Activated naive CD8-positive, alpha-beta T cell treated with anti-CD3 and anti-CD28 coated beads, Interleukin-2, amount 10 ng/mL, durations not matched to agents 7 days and 5 days (primary cell): ENCODE measurements at places on chromosomes 7 and 10. TPM values are rescaled to one million over a fixed set of nuclear protein-coding genes. Genes with fewer than 3 reads are reported as not detected.

The RBP3 gene
- total RNA-seq, result not detected

The NOD1 gene
- 28.2 TPM for total RNA-seq

The SPDYE6 gene
- not detected for total RNA-seq

The CLIP2 gene
- total RNA-seq, result 3.8 TPM

The AGAP9 gene
- total RNA-seq, result 4.3 TPM

The CDNF gene
- total RNA-seq, result 1.0 TPM

- H3K27ac ChIP-seq, result no peak overlapping the region
- H3K4me3 ChIP-seq, result no peak overlapping the region
- no peak for DNase-seq
These were observed 128.9 kb downstream of the ZNF365 start for GRCh38 chr10:62502995-62503613.

DNA sequence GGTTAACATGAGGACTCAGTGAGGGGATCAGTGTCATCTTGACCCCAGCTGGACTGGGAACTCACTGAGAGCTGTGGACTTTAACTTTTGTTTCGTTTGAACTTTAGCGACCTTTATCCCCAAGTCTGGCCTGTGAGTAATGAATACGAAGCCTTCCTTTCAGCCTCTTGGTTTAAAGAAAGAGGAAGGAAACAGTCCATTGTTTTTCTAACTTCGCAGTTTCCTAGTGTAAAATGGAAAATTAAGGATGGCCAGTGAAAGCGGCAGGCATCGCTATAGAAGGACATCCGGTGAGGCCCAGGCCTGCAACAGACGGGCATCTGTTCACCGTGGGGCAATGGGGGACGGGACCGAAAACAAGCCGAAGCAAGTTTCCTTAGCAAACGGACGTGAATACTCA lies 44.1 kb upstream of the ADO start:
- no peak for DNase-seq
- peaks cover 19% of the 10 kb centered on the region for H3K4me1 ChIP-seq
- peaks cover 3% of the 10 kb centered on the region for H3K27me3 ChIP-seq
- no peak overlapping the region for H3K4me3 ChIP-seq
- H3K36me3 ChIP-seq, result no peaks in the 10 kb centered on the region

- no peaks in the 10 kb centered on the region for H3K27me3 ChIP-seq
- no peak overlapping the region for H3K4me3 ChIP-seq
- H3K27ac ChIP-seq, result no peak overlapping the region
These were observed 45.1 kb downstream of the ZNF503 start for GRCh38 chr10:75356484-75356883.

DNA sequence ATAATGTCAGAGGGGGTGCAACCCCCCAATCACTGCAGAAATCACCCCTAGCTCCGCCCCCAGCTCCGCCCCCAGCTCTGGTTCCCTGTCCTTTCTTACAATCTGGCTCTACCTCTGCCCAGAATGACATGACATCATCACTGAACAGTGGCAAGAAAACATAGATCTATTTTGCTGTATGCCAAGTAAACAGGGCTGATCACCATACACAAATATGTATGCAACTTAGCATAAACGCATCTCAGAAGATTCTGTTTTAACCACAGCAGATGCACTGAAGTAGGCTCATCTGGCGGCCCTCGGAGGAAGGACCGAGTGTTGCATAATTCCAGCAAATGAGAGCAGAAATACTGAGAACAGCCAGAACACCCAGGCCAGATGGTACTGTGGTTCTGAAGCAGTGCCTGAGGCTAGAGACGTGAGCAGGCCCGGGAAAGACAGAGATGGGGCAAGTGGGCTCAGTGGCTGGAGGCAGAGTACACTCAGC lies 293.3 kb upstream of the KLF14 start:
- H3K27ac ChIP-seq, result peak overlapping the region; percentile 59

- H3K36me3 ChIP-seq, result peaks cover 33% of the 10 kb centered on the region
- no peak for DNase-seq
- H3K27me3 ChIP-seq, result no peaks in the 10 kb centered on the region
- no peak overlapping the region for H3K27ac ChIP-seq
- H3K4me1 ChIP-seq, result no peaks in the 10 kb centered on the region
- H3K4me3 ChIP-seq, result no peak overlapping the region
These were observed 52.0 kb downstream of the MINDY3 start for GRCh38 chr10:15808204-15808797.

GRCh38 chr7:102916881-102917280 lies 4.1 kb downstream of the LRRC17 start:
- H3K27ac ChIP-seq, result no peak overlapping the region
- no peak for DNase-seq
- H3K4me1 ChIP-seq, result peaks cover 5% of the 10 kb centered on the region
- H3K36me3 ChIP-seq, result no peaks in the 10 kb centered on the region
- H3K4me3 ChIP-seq, result no peak overlapping the region

DNA sequence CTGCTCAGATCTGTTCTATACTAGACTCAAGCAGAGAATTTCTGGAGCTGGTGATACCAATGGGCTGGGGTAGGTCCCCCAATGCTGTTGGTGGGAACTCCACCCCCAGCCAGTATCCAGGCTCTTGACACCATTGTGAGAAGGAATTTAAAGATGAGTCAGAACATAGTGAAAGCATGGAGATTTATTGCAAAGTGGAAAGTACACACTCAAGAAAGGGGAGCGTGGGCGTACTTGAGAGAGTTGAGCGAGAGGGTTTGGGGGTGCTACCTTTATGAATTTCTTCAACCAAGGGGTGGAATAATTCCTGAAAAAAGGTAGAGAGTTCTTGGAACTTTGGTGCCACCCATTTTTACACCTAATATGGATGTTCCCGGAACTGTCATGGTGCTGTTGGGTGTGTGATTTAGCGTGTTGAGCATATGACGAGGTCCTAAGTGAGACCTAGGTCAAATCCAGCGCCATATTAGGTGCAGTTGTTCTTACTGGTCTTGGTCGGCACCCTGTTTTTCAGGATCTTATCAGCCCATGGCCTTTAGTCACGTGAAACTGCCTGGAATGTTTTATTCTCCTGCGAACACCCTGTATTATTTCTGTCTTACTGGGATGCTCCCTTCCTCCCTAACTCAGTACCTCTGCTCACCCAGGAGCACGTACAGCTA lies 122.0 kb upstream of the AHR start:
- DNase-seq, result no peak
- H3K4me1 ChIP-seq, result peaks cover 2% of the 10 kb centered on the region
- H3K27ac ChIP-seq, result no peak overlapping the region
- H3K4me3 ChIP-seq, result no peak overlapping the region
- peaks cover 8% of the 10 kb centered on the region for H3K36me3 ChIP-seq

DNA sequence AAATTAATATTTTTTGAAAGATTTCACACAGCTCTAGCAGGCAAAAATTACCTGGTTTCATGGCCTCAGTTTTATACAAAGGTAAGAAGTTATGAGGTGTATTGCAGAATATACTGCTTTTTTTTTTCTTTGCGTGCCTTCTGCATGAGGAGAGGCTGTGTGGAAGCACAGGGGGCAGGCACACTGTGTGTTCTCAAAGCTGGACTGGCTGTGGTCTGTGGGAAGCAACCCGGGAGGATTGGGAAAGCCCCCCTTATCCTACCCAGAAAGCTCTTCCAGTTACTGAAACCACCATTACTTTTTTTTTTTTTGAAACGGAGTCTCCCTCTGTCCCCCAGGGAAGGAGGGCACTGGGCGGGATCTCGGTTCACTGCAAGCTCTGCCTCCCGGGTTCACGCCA lies 25.0 kb downstream of the ADARB2 start:
- DNase-seq, result no peak
- no peak overlapping the region for H3K4me3 ChIP-seq
- H3K27ac ChIP-seq, result no peak overlapping the region
- no peaks in the 10 kb centered on the region for H3K36me3 ChIP-seq

- no peak overlapping the region for H3K27ac ChIP-seq
- no peaks in the 10 kb centered on the region for H3K36me3 ChIP-seq
- no peak for DNase-seq
These were observed 14.1 kb downstream of the TMEM72 start for GRCh38 chr10:44925224-44925623.

- no peak for DNase-seq
- peaks cover 36% of the 10 kb centered on the region for H3K4me1 ChIP-seq
- no peak overlapping the region for H3K4me3 ChIP-seq
- H3K27ac ChIP-seq, result no peak overlapping the region
- peaks cover 8% of the 10 kb centered on the region for H3K36me3 ChIP-seq
These were observed 2.3 kb upstream of the GSTO1 start for GRCh38 chr10:104252368-104252767.

- no peaks in the 10 kb centered on the region for H3K36me3 ChIP-seq
- DNase-seq, result no peak
- no peak overlapping the region for H3K4me3 ChIP-seq
These were observed 103.0 kb downstream of the ITIH5 start for GRCh38 chr10:7563770-7564169.
